ENCODE measurements at places on chromosomes 5 and 9. TPM values are rescaled to one million over a fixed set of nuclear protein-coding genes. Genes with fewer than 3 reads are reported as not detected.
A peak's percentile ranks its signal among the peaks of the same experiment; 100 is the strongest.

The HMMR gene
- total RNA-seq: 119 TPM

The SCGB3A1 gene
- total RNA-seq: not detected

The CAMK2A gene
- not detected for total RNA-seq

The PFN3 gene
- total RNA-seq: not detected

The F2RL1 gene
- total RNA-seq: 0.41 TPM

The CCL21 gene
- not detected for total RNA-seq

DNA sequence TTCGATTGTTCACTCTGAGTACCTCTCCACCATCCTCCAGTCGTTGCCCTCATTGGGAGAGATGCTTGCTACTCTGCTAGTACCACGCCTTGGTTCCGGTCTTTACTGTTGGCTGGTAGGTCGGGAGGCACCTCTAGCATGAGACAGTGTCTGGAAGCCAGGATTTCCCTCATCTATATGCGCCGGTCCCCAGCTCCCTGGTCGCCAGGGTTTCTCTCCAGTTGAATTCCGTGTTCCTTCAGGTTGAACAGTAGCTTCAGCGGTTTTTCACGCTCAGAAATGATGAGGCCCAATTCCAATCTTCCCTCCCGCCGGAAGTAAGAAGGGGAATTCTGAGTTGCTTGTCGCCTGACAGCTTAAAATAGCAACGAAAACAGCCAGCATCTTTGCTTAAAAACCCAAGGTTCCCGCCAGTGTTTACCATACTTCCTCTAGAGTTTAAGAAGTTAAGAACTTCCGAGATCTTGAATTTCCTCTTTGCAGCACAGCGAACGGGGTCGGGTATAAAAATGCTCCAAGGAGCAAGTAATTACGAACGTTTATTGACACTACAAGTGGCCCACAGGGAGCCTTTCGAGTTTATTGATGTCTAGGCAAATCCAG lies 1.3 kb upstream of the ST8SIA4 start:
- peaks cover 4% of the 10 kb centered on the region for H3K4me1 ChIP-seq
- no peak overlapping the region for H3K4me3 ChIP-seq
- H3K27ac ChIP-seq: no peak overlapping the region
- no peaks in the 10 kb centered on the region for H3K36me3 ChIP-seq
- H3K27me3 ChIP-seq: peaks cover 49% of the 10 kb centered on the region
- no peak for DNase-seq

- peaks cover 19% of the 10 kb centered on the region for H3K36me3 ChIP-seq
- DNase-seq: no peak
- peaks cover 22% of the 10 kb centered on the region for H3K4me1 ChIP-seq
- H3K27me3 ChIP-seq: no peaks in the 10 kb centered on the region
- no peak overlapping the region for H3K27ac ChIP-seq
Observed at GRCh38 chr5:140303966-140304365, 1.1 kb upstream of the PFDN1 start.

GRCh38 chr5:10913841-10914240 lies 152.8 kb upstream of the DAP start:
- peak; percentile 66 for DNase-seq
- H3K4me3 ChIP-seq: no peak overlapping the region
- H3K4me1 ChIP-seq: peaks cover 12% of the 10 kb centered on the region

DNA sequence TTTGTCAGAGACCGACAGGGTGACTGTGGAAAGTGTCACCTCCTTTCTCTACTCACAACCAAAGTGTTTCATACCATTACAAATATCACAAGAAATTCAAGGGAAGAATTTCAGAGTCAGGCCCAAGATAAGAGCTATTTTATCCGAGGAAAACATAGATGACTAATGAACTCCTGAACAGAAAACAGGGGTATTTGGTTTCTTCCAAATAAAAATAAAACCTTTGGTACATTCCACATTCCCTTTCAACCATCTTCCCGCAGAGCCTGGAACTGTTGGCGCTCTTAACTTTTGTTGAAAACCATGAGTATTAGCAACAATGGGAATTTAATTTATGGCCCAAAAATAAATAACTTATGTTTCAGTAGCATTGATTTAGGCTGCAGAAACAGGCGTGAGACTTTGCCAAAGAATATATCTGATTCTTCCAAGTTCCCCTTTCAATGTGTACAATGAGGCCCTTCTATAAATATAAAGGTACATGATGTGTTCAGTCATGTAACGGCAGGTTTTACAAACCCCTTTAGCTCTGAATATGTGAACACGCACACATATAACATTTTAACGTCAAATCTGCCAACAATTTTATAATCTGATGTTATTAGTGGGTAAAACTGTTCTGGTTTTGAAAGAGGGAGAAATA lies 69.5 kb downstream of the RETREG1 start:
- no peaks in the 10 kb centered on the region for H3K27me3 ChIP-seq
- H3K27ac ChIP-seq: no peak overlapping the region
- no peaks in the 10 kb centered on the region for H3K36me3 ChIP-seq
- peaks cover 8% of the 10 kb centered on the region for H3K4me1 ChIP-seq
- no peak for DNase-seq

DNA sequence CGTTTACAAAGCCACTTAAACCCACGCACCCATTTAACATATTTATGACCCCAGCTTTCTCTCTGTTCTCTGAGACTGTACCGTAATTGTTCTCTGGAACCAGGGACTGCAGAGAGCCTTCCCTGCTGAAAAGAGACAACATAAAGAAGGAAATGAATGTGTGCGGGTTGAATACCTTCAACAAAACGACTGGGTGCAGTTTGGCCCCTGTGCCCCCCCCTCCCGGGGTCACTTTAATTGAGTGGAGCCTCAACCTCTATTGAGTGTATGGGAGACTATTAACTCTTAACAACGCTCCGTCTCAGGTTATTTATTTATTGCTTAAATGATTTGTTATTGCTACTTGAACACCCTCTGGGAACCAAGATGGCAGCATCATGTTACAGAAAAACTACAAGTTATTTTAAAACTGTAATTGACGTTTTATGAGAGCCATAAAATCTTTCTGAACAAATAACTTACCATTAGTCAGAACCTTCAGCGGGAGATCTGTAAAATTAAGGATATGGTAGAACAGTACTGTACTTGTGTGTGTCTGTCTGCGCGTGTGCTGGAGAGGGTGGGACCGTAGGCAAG lies 70.6 kb downstream of the GAS1 start:
- no peaks in the 10 kb centered on the region for H3K27me3 ChIP-seq
- no peak overlapping the region for H3K4me3 ChIP-seq
- no peaks in the 10 kb centered on the region for H3K4me1 ChIP-seq
- no peak for DNase-seq
- no peaks in the 10 kb centered on the region for H3K36me3 ChIP-seq

GRCh38 chr5:135171336-135171735 lies 137.3 kb upstream of the PITX1 start:
- H3K27ac ChIP-seq: no peak overlapping the region
- no peak overlapping the region for H3K4me3 ChIP-seq
- H3K27me3 ChIP-seq: peaks cover 13% of the 10 kb centered on the region
- no peak for DNase-seq
- H3K4me1 ChIP-seq: no peaks in the 10 kb centered on the region
- H3K36me3 ChIP-seq: no peaks in the 10 kb centered on the region

DNA sequence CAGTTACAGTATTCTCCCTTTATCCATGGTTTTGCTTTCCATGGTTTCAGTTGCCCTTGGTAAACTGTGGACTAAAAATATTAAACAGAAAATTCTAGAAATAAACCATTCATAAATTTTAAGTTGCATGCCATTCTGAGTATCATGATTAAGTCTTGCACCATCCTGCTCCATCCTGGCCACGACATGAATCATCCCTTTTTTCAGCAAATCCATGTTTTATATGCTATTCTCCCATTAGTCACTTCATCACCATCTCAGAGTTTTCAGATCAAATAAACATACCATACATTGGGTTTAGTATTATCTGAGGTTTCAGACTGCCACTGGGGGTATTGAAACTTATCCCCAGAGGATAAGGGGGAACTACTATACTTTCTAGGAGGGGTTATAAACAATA lies 234.4 kb upstream of the ATP10B start:
- H3K4me1 ChIP-seq: no peaks in the 10 kb centered on the region
- no peak for DNase-seq
- H3K27me3 ChIP-seq: no peaks in the 10 kb centered on the region
- H3K36me3 ChIP-seq: no peaks in the 10 kb centered on the region
